NCI-H2029 (cell line): ENCODE measurements at places on chromosomes 13 and 19.

DNA sequence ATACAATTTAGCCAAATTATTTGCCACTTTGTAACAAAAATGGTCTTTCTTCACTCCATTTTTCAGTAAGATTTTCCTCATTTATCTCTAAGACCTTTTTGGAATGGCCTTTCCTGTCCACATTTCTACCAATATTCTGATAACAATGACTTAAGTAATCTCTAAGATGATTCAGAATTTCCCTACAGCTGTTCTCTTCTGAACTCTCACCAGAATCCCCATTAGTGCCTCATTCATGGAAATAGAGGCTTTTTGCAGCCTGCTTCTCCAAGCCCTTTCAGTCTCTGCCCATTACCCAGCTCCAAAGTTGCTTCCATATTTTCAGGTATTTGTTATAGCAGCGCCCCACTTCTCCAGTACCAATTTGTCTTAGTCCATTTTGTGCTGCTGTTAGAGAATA lies 867.0 kb downstream of the GPC5 start:
- no peak for DNase-seq

DNA sequence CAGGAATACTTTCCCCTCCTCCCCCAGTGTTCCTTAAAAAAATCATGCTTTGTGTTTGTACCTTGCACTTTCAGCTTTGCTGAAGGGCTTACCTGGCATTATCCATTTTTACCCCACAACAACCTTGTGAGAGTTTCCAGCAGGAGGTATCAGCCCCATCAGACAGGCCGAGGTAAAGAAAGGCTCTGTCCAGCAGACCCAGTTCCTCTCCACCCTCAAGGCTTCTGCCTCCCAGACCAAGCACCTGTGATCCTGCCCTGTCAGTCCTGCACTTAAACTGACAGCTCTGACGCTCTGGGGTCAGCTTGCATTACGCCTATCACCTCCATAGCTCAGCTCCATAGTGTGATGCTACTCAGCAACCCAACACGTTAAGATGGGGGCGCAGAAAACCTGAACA lies 803.1 kb downstream of the UQCRFS1 start:
- no peak for DNase-seq

- DNase-seq, result no peak
Observed at GRCh38 chr19:590396-590745, 690 bp downstream of the HCN2 start.

DNA sequence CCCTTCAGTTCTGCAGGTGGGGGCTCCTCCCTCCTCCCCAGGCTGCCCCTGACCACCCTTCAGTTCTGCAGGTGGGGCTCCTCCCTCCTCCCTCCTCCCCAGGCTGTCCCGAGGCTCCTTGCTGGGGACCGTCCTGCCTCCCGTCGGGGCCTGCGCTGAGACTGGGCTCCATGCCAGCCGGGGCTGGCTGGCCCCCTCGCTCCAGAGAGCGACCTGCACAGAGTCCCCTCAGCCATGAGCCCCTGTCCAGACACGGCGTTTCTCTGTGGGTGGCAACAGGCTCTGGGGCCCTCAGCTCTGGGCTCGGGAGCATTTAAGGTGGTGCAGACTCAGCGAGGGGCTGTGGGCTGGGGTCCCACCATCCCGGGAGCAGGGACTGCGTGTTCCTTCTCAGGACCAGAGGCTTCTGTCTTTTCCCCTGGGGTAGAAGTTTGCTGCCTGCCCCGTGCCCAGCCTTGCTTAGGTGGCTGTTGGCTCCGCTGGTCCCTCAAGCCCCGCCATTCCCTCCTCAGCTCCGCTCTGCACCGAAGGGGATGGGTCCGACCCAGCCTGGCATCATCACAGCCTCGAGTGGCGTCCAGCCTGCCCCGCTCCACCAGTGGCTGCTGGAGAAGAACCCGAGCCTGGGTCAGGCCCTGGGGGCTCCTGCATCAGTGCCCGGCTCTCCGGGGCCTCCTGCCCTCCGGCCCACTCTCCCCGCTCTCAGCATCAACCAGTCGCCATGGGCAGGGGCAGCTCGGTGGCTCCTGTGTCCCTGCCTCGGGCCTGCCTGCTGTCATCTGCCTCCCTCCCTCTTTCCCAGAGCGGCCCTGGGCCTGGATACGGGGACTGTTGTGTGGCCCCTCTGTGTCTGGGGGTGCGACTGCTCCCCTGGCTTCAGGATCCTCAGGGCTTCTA lies 27.6 kb downstream of the CSNK1G2 start:
- DNase-seq, result no peak
